Stimulated activated CD4-positive, alpha-beta T cell treated with anti-CD3 and anti-CD28 coated beads, Interleukin-12 subunit alpha, Interleukin-12 subunit beta, amount 100 ng/mL, for 4 hours (primary cell): ENCODE measurements at places on chromosomes 4 and X.

GRCh38 chrX:112751076-112751475, 71.3 kb upstream of the LHFPL1 start:
- no peak for DNase-seq

- no peak for DNase-seq
These were observed 47.2 kb upstream of the RPS6KA3 start for GRCh38 chrX:20313899-20314298.

- DNase-seq: no peak
These were observed 11.1 kb downstream of the LSM6 start for GRCh38 chr4:146186596-146186995.

GRCh38 chrX:68895341-68895755, 66.5 kb downstream of the EFNB1 start:
- no peak for DNase-seq

GRCh38 chr4:18749391-18749790, 727.8 kb upstream of the LCORL start:
- DNase-seq: no peak

GRCh38 chrX:84865113-84865512, 138.6 kb upstream of the APOOL start:
- no peak for DNase-seq

DNA sequence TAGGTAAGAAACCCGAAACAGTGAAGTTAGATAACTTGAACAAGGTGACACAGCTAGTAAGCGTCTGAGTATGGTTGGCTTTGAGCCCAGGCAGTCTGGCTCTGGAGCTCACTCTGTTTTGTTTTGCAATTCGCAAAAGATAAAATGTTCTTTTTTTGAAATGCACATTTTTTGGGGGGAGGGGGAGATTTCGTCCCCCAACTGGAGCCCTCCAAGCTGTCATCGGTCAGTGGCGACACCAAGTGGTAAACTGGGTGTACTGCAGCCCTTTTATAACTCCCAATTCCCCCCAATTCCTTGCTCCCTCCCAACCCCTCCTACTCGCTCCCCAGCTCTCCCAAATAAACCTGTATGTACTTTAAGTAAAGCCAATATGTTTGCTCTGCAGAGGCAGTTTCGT, 2.8 kb upstream of the CLCN5 start:
- DNase-seq: peak; percentile 9

DNA sequence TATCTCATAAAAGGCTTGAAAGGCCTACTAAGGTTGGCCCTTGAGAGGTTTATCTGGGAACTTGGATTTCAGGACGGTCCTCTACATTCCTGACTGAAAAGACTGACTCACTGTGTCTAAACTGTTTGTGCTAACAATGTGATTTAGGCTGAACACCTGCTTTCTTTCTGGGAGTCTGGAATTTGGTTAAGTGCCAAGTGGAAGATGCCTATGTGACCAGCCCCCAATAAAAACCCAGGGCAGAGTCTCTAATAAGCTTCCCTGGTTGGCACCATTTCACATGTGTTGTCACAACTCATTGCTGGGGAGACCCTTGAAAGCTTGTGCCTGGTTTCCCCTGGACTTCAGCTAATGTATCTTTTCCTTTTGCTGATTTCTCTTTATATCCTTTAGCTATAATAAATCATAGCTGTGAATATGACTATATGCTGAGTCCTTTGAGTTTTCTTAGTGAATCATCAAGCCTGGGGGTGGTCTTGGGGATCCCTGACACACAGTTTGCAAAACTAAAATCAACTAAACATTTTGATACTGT, 55.1 kb downstream of the GPR82 start:
- no peak for DNase-seq
